ENCODE measurements at places on chromosomes 12 and 14. TPM values are rescaled to one million over a fixed set of nuclear protein-coding genes. Genes with fewer than 3 reads are reported as not detected.

GRCh38 chr14:21106498-21107282 is 5.8 kb downstream of the TMEM253 start:
- peak; percentile 86 for DNase-seq

DNA sequence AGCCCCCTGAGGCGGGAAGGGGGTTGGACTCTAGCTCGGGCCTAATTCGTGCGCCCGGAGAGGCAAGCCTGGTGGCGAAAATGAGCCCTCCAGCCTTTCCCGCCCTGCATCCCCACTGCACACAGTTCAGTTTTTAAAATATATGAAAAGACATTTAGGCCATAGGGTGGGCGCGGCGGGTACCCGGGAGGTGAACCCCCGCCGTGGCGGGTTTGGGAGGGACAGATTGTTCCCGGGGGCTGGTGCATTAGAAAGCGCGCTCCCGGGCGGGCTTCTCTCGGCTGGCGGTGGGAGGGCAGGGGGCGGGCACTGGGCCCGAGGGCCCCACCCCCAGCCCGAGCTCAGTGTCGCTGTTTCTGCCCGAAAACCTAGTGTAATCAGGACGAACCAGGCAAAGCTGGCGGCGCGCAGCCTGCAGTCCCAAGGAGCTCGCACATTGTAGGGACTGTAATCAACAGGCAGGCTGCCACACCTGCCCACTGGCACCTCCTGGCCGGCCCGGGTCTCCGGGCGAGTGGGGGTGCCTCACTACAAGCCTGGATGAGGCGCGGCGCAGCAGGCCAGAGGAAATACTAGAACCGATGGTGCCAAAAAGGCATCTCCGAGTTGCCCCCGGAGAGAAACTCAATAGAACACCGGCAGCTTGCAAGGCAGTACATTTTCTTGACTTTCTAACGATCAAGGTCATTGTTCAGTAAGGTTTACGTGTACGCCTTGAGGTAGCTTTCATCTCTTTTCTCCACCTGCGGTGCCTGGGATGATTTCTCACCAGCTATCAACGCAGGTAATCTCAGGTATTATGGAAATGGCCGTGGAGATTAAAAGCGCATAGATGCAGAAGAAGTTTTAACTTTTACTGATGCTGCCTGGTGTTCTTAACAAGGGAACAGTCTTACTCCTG is 764 bp upstream of the SPTB start:
- peak; percentile 43 for DNase-seq

DNA sequence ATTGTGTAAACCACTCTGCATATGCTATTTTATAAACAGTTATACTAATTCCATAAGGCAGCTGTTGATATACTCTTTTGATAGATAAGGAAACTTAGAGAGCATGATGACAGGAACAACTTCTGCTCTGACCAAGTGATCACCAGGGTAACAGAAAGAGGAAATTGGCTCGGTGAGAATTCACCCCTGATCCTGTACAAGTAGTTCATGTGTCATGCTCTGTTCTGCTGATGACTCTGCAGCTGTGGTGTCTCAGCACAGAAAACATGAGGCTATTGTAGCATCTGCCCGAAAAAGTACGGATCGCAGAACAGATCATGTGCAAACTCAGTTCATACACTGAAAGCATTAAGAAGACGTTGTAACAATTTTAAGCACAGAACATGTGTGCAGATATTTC is 345.0 kb downstream of the LRIG3 start:
- DNase-seq: no peak

DAZAP2 gene
- total RNA-seq: 123 TPM

DNA sequence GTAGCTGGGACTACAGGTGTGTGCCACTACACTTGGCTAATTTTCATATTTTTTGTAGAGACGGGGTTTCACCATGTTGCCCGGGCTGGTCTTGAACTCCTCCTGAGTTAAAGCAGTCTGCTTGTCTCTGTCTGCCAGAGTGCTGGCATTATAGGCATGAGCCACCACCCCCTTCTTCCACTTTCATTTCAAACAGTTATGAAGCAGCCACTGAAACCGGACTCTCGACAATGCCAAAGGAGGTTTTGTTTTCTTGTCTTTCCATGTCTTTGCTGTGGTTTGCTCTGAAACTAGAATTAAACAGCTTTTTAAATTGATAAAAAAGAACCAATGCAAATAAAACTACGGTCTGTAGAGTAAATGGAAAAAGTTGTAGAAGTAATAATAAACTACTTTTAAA is 30.4 kb downstream of the RAP1B start:
- DNase-seq: no peak

- DNase-seq: no peak
Measured at GRCh38 chr12:18580291-18580690, 157.5 kb downstream of the PLCZ1 start.

DNA sequence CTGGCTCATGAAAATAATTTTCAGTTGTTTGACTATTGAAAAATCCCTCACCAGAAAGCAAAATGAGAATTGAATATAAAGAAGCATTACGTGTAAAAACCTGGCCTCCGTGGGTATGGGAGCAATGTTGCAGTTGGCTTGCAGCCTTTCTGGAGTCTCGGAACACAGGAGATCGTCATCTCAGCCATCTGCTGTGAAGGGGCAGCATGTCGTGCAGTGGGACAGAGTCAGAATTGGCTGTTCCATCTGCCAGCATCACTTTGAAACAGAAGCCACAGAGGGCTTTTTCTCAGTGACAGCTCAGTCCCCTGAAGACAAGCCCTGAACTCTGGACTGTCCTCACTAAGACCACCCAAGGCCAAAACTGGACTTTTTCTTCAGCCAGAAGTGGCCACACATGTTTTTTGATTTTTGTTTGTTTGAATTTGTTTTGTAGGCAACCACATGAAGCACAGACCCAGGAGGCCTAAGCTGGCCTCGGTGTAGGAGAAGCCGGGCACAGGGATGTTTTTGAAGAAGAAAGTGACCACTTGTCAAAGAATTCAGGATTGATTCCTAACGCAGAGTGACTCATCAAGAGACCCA is 170.8 kb upstream of the DYRK2 start:
- DNase-seq: no peak

DNA sequence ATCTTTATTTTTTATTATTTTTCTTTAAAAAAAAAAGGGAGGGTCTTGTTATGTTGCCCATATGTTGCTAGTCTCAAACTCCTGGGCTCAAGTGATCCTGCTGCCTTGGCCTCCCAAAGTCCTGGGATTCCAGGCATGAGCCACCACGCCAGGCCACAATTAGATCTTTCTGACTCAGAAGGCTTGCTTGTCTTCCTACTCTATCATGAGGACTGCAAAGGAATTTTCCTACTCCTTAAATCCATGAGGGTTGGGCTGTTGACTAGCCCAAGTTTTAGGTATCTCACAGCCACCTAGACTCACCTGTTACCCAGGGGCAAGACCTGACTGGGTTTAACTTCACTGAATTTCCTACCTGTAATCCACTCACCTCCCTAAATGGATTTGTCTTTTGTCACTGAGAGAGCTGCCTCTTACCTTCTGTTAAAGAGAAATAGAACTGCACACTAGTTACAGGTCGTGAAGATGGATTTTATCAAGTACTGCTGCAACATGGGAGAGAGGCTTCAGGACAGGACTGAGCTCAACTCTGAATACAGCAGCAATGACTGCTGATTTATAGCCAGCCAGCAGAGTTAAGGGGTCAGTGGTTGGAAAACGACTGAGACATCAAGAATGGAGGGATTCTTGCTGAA is 72.3 kb downstream of the B4GALNT3 start:
- DNase-seq: no peak

TPPP2 gene
- 1.3 TPM for total RNA-seq

DPPA3 gene
- total RNA-seq: not detected

DNA sequence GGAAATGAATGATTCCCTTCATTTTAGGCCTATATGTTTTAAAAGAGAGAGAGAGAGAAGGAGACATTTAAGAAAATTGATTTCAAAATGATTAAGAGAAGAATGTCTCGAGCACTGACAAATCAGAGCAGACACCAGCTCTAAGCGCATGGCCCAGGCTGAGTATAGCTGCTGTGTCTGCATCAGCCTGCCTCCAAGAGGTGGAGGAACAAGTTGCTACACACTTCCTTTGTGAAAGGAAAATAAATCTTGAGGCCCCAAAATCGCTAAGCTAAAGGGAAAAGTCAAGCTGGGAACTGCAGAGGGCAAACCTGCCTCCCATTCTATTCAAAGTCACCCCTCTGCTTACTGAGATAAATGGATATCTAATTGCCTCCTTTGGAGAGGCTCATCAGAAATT is 728.7 kb upstream of the TMEM132C start:
- no peak for DNase-seq

- peak; percentile 32 for DNase-seq
Measured at GRCh38 chr12:95739561-95740313, 50.8 kb downstream of the NTN4 start.

DNA sequence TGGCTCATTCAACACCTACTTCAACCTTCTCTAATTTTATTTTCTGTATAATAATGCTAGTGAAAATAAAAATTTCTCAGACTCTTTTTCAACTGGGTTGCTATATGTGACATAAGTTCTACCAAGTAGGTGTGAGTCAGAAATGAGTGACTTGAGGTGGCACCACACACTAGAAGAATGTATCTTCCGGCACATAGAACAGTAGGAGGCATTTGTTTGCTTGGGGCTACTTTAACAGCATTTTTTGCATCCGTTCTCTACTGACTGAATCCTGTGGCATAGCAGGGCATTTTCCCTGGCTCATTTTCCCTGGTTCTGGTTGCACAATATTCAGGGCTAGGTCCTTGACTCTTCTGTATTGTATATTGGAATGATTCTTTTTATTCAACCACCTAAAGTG is 194.0 kb upstream of the SLC16A7 start:
- no peak for DNase-seq

ETFBKMT gene
- total RNA-seq: 2.5 TPM

DNA sequence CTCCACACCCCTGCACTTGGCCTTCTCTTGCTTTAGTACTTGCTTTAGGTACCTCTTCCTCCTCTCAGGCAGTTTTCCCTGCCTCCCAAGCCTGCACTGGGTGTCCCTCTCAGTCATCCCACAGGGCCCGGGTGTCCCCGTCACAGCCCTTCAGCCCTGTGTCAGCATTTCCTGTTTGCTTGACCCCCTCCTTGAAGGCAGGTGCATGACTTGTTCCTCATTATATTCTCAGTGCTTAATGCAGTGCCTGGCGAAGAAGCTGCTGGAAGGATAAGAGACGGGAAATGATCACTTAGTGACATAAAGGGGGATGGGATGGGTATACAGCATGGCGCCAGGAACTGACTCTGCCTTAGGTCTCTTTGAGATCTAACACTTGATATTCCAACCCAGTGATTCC is 61.5 kb downstream of the IQSEC3 start:
- DNase-seq: no peak

DNA sequence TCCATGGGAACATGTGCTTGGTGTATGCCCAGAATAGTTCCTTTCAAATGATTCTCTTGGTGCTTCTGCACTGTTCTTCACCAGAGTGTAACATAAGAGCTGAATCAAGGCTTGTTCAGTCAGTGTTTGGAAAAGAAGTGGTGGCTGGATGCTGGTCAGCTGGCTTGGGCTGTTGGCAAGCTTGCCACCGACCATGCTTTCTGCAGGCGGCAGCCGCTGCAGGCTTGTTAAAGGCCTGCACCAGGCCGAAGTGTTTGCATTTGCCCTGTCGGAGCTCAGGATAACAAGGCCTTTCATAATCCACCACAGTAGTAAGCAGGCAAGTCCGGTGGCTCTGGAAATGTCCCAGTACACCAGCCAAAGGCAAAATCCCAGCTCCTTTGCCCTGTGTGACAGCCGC is 26.9 kb downstream of the DAAM1 start:
- DNase-seq: peak; percentile 67

DNA sequence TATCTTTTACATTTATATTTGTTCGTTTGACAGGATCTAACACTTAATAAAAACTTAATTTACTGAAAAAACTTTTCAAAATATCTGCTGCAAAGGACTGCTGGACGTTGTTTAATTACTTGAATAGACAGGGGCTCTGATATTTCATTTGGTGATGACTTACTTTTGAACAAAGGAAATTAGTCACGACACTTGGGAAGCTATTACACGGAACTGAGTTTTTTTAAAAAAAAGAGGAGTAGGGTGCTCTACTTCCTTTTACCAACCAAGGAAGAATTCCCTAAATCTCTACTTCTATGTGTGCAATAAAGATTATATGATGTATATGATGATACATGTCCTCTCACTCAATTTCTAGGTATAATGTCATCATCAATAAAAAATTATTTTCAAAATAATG is 4.7 kb downstream of the FGD6 start:
- DNase-seq: no peak

- DNase-seq: no peak
Measured at GRCh38 chr12:124019115-124019514, 46.1 kb downstream of the ZNF664 start.

- no peak for DNase-seq
Measured at GRCh38 chr14:90544566-90544965, 147.7 kb downstream of the CALM1 start.

- DNase-seq: no peak
Measured at GRCh38 chr12:111404362-111405148, 1.2 kb upstream of the SH2B3 start.

DNA sequence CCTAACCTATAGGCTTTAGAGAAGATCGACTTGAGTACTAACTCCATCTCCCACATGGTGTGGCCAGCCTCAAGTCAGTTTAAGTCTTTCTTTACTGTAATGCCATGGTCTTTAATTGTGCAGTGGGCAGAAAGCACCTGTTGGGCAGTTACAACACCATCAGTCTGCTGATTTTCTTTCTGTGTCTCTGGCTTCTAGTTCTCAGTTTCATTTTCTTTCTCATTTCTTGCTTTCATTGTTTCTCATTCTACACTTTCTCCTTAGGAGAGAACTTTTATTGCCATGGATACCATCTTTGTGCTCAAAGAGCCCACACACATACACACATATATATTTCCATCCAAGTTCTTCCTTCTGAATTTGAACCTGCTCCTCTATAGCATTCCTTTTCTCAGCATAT is 96.1 kb upstream of the SLC16A7 start:
- DNase-seq: no peak

TIGAR gene
- total RNA-seq: 6.0 TPM

EPYC gene
- 0.24 TPM for total RNA-seq

DNA sequence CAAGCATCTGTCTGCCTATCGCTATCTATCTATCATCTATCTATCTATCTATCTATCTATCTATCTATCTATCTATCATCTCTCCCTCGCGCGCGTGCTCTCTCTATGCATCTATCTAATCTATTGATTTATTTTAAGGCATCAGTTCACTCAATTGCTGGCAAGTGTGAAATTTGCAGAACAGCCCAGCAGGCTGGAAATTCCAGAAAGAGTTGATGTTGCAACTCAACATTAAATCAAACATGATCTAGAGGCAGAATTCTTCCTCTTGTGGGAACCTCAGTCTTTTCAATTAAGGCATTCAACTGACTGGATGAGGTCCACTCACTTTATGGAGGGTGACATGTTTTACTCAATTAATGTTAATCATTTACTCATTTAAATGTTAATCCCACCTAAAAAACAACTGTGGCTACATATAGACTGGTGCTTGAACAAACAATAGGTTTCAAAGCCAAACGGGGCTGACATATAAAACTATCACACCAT is 1210.8 kb downstream of the GALC start:
- DNase-seq: no peak

CIPC gene
- total RNA-seq: 32.4 TPM

DNA sequence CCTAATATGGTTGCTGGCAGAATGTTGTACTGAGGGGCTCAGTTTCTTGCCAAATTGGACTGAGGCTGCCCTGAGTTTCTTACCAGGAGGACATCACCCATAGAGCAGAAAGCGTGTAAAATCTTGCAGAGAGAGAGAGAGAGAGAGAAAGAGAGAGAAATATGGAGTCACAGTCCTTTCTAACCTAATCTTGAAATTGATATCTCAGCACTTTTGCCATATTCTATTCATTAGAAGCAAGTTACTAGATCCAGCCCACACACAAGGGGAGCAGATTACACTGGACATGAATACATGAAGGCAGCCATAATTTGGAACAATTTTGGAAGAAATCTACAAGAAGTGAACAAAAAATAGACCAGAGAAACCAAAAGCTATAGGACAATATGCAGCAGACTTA is 4.1 kb upstream of the CD163L1 start:
- DNase-seq: no peak

PTPN6 gene
- 4.6 TPM for total RNA-seq

KRT6A gene
- total RNA-seq: 0.51 TPM

Measured in ovary (tissue), 10 donors.